Posterior cingulate gyrus (tissue), 11 donors: ENCODE measurements at places on chromosomes 12 and 14.
A peak's percentile ranks its signal among the peaks of the same experiment; 100 is the strongest.

GRCh38 chr12:70386771-70387170 is 20.7 kb downstream of the KCNMB4 start:
- DNase-seq, result no peak

DNA sequence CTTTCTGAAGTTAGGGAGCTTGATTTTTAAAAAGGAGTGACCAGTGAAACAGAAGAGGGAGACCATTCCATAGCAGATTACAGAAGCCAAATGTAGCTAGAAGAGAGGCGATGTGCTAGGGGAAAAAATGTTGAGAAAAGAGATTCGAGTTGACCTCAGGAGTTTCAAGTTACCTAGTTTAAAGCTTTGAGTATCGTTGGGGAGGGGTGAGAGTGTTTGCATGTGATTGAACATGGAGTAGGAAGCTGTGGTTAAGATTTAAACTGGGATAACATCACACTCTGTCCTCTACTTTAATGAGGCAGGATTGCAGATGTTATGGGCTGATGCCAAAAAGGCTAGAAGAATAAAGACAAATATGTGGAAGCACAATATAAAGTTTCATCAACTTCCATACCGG is 3.7 kb downstream of the LETMD1 start:
- DNase-seq, result no peak

- no peak for DNase-seq
Observed at GRCh38 chr12:20367583-20368113, 689 bp upstream of the PDE3A start.

DNA sequence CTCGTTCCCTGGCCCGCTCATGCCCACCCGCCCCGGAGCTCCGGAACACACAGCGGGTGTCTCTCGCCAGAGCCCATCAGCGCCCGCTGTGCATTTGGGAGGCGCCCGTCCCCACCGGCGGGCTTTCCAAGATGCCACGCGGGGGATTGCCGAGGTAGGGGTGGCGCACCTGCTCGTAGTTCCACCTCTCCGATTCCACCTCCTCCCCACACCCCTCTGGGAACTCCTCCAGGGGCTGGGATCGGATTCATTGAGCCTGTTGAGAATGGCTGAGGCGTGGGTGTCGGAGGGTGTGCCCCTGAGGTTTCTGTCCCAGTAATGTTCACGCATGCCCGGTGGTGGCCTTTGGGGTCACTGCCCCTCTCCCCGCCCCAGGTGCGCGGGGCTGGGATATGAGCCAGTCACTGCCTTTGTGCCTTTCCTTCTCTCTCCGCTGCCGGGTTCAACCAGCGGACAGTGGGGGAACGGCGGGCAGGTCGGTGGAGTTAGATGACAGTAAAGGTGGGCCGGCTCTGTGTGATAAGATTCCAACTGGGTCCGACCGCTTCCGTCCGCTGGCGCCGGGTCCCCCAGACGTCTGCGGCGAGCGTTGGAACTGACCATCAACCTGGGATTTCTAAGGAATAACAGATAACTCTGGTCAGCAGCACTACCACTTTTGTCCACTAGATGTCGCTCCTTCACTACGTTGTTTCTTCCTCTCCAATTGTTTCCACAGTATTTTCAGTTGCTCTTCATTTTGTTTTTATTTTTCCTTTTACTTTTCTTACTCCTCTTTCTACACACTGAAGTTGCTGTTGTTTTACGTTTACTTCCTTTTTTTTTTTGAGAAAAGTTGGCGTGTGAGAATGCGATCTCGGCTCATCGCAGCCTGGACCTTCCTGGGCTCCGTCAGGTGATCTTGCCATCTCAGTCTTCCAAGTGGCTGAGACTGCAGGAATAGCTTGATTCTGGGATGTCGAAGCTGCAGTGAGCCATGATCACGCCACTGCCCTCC is 178.1 kb upstream of the ALG10B start:
- peak; percentile 79 for DNase-seq

DNA sequence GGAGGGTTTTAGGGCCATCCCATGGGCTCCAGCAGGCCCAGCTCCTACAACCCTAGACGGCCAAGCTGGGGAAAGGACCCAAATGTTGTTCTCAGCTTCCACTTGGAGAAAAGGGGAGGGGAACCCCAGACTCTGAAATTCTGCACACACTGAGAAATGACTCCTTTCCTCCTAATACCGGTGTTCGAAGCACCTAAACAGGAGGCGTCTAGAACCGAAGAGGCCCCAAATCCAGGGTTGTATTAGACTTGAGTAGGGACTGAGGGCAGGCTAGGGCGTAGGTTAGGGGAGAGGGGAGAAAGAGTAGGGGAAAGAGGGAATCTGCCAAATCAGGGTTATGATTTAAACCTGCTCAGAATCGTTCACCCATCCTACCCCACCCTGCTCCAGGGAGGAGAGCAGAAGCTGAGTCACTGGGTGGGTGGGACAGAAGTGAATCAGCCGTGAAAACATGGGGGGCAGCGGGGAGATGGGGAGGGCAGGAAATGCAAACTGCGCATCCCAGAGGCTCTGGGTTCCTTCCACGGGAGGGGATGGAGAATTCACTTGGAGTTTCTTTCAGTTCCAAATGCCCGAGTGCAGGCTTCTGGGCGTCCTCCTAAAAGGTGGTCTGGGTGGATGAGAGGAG is 1.0 kb downstream of the IGFBP6 start:
- peak; percentile 60 for DNase-seq

DNA sequence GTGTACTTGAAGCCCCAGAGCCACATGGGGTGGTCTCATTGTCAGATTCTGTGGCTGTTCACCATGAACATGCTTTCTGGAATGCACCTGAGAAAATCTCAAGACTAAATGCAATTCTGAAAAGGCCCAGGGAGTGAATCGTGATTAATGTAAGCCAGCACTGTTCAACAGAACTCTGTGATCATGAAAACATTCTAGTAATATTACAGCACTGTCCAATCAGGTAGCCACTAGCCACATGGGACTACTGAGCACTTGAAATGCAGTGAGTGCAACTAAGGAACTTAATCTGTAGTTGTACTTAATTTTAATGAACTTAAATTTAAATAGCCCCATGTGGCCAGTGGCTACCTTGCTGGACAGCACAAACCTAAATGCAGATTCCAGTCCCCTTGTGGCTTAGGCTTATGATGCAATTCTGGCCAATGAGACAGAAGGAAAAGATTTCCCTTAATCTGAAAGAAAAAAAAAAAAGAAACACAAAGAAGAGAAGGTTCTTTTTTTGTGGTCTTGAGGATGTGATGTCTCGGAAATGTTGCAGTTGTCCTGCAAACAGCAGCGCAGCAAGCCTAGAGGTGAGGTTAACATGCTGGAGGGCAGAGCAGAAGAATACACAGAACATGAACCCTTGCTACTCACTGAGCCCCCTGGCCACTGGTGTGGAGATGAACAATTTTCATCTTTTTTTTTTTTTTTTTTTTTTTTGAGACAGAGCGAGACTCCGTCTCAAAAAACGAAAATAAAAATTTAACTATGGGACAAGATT is 48.2 kb downstream of the SPPL3 start:
- DNase-seq, result no peak

DNA sequence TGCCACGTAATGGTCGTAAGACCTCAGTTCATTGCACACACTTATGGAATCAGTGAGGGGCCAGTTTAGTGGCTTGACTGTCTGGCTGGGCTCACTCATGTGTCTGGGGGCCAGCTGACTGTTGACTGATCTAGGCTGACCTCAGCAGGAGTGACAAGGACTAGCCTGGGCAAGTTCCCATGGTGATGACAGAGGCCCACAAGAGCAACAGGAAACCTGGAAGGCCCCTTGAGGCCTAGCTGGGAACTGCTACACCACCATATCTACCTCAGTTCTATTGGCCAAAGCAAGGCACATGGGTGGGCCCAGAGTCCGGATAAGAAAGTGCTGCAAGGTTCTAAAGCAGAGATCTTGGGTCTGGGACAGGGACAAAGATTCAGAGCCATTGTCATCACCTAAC is 21.3 kb upstream of the RFLNA start:
- DNase-seq, result no peak

- DNase-seq, result no peak
Observed at GRCh38 chr14:53516261-53516774, 363.2 kb upstream of the DDHD1 start.

GRCh38 chr12:38664661-38665269 is 240.6 kb downstream of the CPNE8 start:
- DNase-seq, result no peak

- DNase-seq, result no peak
Observed at GRCh38 chr14:29717901-29718300, 209.7 kb downstream of the PRKD1 start.

GRCh38 chr14:100538351-100539002 is 48.7 kb downstream of the BEGAIN start:
- DNase-seq, result no peak

DNA sequence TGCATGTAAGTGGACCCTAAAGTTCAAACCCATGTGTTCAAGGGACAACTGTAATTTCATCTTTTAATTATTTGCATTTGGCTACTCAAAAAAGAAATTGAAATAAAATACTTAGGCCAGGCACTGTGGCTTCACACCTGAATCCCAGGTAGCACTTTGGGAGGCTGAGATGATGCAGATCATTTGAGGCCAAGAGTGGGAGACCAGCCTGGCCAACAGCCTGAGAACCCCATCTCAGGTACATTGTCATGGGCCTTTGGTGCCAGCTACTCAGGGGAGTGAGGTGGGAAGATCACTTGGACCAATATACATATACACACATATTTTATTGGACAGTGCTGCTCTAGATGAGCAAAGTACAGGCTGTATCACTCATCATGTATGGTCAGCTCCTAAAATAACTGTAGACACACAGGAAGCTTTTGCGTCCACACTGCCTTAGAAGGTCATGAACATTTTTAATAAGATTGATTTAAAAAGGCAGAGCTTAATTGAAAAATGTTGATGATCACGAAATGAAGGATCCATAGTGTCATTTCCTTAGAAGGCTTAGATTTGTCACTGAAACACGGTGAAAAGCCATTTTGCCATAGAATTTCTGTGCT is 2.5 kb upstream of the ZCCHC8 start:
- DNase-seq, result no peak

DNA sequence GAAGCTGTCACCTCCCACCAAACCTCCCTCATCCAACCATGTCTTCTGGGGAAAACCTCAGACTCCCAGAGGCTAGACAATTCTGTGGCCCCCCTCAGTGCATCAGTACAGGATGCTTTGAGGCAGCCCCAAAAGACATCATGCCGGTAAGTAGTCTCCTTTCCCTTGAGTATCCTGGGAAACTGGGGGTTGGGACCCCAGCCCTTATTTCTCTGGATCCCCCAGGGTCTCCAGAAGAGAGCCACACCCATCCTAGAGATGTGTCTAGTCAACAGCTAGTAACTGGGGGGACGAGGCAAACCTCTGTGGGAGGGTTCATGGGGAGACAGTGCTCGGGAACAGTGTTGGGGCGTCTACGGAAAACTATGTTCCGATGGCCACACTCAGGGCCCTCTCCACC is 974.2 kb upstream of the TMEM132C start:
- DNase-seq, result no peak

GRCh38 chr12:55996201-55996714 is 818 bp upstream of the SUOX start:
- DNase-seq, result no peak

GRCh38 chr14:28756269-28756883 is 10.2 kb upstream of the FOXG1 start:
- DNase-seq, result peak; percentile 59

- DNase-seq, result no peak
Observed at GRCh38 chr12:13198241-13198640, 1.7 kb downstream of the EMP1 start.
